ENCODE measurements at places on chromosomes 5 and 9.

GRCh38 chr5:138148811-138149210 is 9.6 kb upstream of the NME5 start:
- DNase-seq, result no peak

- DNase-seq, result no peak
Observed at GRCh38 chr5:8050616-8051175, 181.7 kb downstream of the MTRR start.

- peak; percentile 23 for DNase-seq
Observed at GRCh38 chr9:72274441-72274840, 90.6 kb downstream of the ZFAND5 start.

GRCh38 chr9:21589344-21590056 is 107.4 kb upstream of the IFNE start:
- DNase-seq, result no peak
